Omental fat pad (tissue), 4 donors: ENCODE measurements at places on chromosomes 11 and 22.
A peak's percentile ranks its signal among the peaks of the same experiment; 100 is the strongest.

GRCh38 chr11:7098235-7098832 lies 9.5 kb downstream of the RBMXL2 start:
- no peak for DNase-seq

- no peak for DNase-seq
Measured at GRCh38 chr11:76317296-76317695, 63.6 kb downstream of the THAP12 start.

DNA sequence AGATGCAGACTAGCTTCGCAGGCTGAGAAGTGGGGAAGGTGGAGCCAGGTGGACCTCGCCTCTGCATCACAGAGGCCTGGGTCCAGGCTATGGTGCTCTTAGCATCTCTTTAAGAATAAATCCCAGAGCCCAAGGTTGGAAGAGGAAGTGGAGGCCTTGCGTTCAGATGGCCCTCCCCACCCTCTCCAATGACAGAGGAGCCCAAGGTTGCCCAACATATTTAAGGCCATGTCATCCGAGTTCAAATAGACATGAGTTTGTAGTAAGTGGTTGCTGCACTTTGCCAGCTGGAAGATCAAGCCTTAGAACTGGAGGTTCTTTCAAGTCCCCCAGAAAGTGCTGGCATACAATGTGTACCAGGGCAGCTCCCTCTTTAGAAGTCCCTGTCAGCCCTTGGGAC lies 47.1 kb upstream of the HORMAD2 start:
- no peak for DNase-seq

DNA sequence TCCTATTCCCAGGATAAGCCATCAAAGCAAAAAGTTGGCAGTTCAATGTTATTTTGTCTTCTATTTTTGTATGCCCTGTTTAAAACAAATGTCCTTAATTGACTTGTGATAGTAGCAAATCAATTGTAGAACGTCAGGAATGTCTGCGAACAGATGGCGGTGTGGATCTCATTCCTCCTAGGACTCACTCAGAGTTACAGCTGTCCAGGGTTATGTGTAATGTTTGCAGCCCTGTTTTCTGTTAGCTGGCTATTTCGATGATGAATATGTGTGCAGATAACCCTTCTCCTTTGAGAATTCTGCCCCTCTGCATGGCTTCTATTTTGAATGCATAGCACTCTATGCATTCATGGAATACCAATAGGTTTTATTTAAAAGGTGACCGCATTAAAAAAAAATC lies 1248.0 kb upstream of the CNTN5 start:
- DNase-seq: no peak

DNA sequence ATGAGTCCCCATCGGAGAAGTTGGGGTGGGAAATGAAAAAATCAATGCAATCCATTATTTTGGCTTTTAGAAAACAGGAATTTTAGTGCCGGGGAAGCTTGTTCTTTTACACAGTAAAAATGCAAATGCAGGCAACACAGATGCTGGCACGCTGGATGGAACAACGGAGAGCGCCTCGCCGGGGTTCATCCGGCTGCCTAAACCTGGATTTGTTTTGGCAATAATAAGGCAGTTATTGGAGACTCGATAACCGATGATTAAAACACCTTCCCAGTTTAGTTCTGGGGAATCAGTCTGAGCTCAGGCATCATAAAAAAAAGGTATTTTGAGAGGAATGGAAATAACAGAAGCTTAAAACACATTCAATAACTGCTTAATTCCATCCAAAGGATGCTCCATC lies 2.9 kb downstream of the DSCAML1 start:
- no peak for DNase-seq

- no peak for DNase-seq
Measured at GRCh38 chr11:127395034-127395433, 394.5 kb upstream of the KIRREL3 start.

DNA sequence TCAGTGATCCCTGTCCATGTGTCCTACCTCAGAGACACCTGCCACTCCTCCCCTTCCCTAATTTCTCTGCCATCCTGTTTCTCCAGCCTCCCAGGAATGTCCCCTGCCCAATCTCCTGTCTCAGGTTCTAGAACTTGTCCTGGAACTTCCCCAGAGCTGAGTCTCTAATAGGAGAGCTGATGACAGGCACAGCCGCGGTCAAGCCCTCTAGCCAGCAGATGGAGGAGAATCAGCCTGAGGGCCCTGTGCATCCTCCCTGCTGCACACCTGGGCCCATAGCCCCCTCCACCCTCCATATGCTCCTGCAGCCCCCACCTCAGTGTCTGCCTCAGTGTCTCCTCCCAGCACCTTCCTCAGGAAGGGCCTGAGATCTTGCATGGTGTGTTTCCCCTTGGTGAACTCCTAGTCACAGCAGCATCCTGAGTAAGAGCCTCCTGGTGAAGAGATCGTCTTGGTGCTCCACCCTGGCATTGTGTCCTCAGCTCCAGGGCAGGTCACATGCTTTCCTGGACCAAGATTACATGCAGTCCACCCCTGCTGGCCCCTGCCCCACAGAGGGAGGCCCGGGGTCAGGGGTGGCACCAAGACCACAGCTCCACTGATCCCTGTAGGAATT lies 43.9 kb upstream of the VPREB1 start:
- no peak for DNase-seq

- peak; percentile 16 for DNase-seq
Measured at GRCh38 chr11:2791521-2792380, 92.0 kb upstream of the KCNQ1OT1 start.
